Adipocyte (in vitro differentiated cells): ENCODE measurements at places on chromosomes 16 and 17.

- DNase-seq, result no peak
Observed at GRCh38 chr17:74597069-74597790, 5.1 kb upstream of the CD300LD start.

DNA sequence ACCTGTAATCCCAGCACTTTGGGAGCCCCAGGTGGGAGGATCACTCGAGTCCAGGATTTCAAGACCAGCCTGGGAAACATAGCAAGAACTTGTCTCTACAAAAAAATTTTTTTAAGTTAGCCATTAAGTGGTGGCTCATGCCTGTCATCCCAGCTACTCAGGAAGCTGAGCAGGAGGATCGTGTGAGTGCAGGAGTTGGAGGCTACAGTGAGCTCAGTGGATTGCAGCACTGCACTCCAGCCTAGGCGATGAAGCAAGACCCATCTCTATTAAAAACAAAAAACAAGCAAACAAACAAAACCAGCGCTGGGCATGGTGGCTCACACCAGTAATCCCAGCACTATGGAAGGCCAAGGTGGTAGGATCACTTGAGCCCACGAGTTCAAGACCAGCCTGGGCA is 38.0 kb downstream of the HEATR3 start:
- peak; percentile 65 for DNase-seq

GRCh38 chr16:17396762-17397498 is 73.8 kb downstream of the XYLT1 start:
- peak; percentile 64 for DNase-seq

DNA sequence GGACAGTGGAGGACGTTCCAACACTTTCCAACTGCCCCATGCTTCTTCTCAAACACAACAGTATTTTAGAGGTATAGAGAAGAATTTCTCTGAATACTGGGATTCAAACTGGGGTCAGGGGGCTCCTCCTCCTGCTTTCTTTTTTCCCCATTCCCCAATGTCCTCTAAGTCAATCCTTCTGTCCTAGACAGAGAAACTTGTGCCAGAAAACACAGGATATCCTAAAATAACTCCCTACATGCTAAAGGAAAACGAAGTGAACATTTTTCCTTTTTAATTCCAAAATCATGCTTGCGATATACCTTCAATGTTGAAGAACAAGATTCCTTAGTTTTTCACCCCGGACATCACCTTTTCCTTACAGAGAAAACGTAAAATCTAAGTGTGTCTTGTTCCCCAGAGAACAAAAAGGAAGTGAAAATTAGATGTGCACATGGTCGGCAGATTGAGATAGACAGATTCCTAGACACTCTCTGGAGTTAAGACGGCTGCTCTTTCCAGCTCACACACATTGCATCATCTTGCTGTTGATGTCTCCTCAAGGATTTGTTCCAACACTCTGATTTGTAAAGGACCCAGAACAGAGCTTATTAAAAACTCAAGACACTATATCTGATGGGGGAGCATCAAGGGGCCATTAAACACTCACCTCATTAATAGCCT is 228.2 kb downstream of the GRIN2A start:
- peak; percentile 9 for DNase-seq

DNA sequence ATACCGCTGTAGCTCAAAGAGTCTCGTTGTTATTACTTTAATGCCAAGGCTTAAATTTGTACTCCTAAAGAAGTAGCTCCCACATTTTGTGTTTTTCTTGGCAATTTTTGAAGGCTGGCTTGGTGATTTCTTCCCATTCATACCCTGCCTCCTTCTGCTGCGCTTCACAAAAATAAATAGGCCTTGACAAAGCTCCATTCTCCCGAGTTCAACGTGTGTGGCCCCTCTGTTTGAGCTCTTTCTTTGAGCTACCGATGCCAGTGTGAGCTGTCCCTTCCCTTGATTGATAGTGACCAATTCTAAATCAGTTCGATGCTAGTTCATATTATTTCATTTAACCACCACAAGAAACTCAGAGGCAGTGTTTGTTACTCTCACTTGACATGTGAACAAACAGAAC is 96.8 kb downstream of the MAP2K6 start:
- no peak for DNase-seq

GRCh38 chr17:48333034-48333530 is 96.9 kb downstream of the SKAP1 start:
- DNase-seq, result peak; percentile 2
